ENCODE measurements at places on chromosomes 5 and 9. TPM values are rescaled to one million over a fixed set of nuclear protein-coding genes. Genes with fewer than 3 reads are reported as not detected.

The TMEM174 gene
- total RNA-seq = not detected

The PCDHGB1 gene
- 2.0 TPM for total RNA-seq

The ZBED3 gene
- 3.1 TPM for total RNA-seq

The AQP7 gene
- total RNA-seq = 0.47 TPM

The TRAPPC13 gene
- 11.6 TPM for total RNA-seq

The CATSPER3 gene
- 0.40 TPM for total RNA-seq

All from A549 treated with CORT108297 at 1 μM for 4 hours (cell line).